ENCODE measurements at places on chromosomes 4 and X. TPM values are rescaled to one million over a fixed set of nuclear protein-coding genes. Genes with fewer than 3 reads are reported as not detected.

GRCh38 chrX:114985967-114986592 lies 31.3 kb downstream of the IL13RA2 start:
- DNase-seq = no peak

DNA sequence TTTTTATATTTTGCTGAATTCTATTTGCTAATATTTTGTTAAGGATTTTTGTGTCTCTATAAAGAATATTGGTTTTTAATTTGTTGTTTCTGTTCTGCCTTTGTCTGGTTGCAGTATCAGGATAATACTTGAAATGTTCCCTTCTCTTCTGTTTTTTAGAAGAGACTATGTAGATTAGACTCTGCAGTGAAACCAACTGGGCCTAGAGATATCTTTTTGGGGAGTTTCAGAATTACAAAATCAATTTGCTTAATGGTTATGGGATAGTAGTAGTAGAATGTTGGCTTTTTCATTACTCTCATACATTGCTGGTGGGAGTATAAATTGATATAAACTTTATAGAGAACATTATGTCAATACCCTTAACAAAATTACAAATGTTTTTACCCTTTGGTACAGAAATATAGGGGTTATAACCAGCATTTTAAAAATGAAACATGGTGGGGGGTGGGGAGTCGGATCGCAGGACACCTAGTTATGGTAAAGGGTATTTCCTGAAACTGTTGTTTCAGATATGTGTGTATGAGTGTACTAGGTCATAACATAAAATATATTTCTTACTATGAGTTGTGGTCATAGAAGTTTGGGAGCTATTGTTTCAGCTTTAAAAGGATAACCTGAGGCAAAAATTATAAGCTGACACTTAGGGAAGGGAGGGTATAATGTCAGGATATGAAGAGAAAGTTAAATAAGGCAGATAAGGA lies 29.0 kb downstream of the CLOCK start:
- no peak for DNase-seq

DNA sequence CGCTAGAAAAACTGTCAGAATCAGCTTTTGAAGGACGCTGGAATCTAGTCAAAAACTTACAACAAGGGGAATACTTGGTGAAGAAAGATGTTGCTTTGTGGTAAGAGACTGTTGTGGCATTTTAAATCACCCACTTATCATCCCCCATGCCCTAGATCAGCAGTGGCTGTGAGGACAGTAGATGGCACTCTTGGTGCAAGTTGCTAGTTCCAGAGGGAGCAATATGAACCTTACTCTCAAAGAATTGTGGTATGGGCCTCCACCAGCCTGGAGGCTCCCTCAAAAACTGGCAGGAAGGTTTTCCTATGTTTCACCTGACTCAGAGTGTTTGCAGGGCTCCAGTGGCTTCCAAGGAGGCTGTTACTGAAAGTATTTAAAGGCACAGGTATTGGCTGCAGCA lies 37.7 kb upstream of the SLC16A2 start:
- peak; percentile 59 for DNase-seq

- no peak for DNase-seq
Observed at GRCh38 chr4:159705334-159705733, 602.5 kb downstream of the RAPGEF2 start.

DNA sequence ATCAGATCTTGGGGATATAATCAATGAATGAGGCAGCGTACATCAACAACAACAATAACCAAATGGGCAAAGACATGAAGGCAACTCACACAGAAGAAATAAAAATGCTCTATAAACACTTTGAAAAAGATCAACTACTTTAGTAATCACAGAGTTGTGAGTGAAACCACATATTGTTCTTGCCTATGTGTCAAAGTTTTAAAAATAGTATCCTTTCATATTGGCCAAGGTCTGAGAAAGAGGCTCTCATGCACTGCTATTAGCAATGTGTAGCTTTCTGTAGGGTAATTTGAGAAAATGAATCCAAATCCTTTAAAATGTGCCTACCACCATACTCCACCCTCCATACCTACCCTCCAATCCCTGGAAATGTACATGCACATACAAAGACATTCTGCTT lies 25.0 kb downstream of the COQ2 start:
- no peak for DNase-seq

DNA sequence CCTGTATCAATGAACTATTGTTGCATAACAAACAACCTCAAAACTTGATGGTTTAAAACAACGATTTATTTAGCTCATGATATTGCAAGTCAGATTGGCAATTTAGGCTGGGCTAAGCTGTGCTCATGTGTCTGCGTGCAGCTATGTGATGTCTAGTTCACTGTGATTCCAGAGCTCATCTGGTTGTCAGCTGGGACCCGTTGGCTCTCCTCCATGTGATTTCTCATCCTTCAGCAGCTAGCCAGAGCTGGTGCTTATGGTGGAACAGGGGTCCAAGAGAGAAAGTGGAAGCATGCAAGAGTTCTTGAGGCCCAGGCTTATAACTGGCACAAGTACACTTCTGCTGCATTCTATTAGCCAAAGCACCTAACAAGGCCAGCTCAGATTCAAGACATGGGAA lies 28.8 kb upstream of the TRPC3 start:
- peak; percentile 52 for DNase-seq

DNA sequence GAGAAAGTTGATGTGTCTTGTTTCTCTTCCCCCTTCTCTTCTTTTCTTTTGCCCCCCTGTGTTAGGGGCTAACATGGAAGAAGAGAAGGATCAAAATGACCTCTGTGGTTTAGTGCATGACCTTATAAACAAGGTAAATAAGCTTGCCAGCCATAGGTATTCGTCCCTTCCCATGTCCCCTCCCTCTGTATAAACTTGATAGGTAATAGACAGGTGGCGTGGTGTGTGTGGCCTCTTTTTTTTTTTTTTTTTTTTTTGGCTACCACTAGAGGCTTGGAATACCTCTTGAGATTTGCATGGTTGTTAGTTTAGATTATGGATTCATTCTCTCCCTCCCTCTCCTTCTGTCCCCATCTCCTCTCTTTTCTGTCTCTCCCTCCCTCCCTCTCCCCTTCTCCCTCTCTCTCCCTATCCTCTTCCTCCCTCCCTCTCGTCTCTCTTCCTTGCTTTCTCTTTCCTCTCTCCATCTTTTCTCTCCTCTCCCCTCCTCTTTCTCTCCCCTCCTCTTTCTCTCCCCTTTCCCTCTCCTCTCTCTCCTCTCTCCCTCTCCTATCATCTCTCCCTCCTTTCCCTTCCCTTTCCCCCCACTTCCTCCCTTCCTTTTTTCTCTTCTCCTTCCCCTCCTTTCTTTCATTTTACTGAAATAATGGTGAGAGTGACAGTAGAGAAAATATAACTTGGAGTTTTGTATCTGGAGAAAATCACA lies 134.4 kb downstream of the AFF1 start:
- DNase-seq = no peak

- DNase-seq = no peak
Observed at GRCh38 chr4:110629780-110630687, 7.2 kb upstream of the PITX2 start.

- peak; percentile 33 for DNase-seq
Observed at GRCh38 chr4:121182296-121182695, 18.2 kb upstream of the TNIP3 start.

DNA sequence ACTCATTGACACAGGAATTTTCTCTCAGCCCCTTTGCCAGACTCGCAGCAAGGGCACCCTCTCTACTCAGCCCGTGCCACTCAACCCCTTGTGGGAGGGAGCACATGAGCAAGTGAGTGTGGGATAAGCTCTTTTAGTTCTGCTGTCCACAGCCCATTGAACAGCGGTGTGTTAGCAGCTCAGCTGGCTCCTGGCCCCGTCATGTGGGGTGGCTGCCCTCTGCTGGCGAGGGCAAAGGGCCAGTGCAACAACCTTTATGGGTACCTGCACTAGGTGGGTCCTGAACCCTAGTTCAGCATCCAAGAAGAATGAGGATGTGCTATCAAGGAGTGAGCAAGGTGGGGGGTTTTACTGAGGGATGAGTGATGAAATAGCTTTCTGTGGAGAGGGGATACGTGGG lies 85.0 kb upstream of the ZNF81 start:
- DNase-seq = no peak

DNA sequence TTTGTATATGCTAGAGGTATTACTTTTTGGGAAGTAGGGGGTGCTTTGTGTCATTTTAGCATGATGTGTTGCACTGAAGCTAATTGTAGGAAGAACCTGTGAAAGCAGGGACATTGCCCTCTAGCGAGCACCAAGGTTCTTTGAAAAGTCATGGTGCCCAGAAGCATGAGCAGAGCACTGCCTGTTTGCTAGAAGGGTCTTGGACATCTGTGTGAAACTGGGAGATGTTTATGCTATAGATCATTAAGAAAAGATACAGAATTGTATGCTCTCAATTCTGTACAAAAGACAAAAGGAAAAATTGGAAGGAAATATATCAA lies 14.7 kb downstream of the GRPR start:
- DNase-seq = no peak

- no peak for DNase-seq
Observed at GRCh38 chrX:153573984-153574383, 25.0 kb downstream of the CCNQ start.

- no peak for DNase-seq
Observed at GRCh38 chr4:108971473-108971872, 208.6 kb upstream of the ETNPPL start.

GRCh38 chr4:6265546-6265945 lies 4.1 kb upstream of the WFS1 start:
- DNase-seq = no peak

GRCh38 chr4:81256059-81256970 lies 41.3 kb upstream of the PRKG2 start:
- no peak for DNase-seq

- no peak for DNase-seq
Observed at GRCh38 chrX:9759337-9759736, 6.3 kb downstream of the GPR143 start.

- no peak for DNase-seq
Observed at GRCh38 chrX:94361241-94361640, 687.2 kb downstream of the FAM133A start.

DNA sequence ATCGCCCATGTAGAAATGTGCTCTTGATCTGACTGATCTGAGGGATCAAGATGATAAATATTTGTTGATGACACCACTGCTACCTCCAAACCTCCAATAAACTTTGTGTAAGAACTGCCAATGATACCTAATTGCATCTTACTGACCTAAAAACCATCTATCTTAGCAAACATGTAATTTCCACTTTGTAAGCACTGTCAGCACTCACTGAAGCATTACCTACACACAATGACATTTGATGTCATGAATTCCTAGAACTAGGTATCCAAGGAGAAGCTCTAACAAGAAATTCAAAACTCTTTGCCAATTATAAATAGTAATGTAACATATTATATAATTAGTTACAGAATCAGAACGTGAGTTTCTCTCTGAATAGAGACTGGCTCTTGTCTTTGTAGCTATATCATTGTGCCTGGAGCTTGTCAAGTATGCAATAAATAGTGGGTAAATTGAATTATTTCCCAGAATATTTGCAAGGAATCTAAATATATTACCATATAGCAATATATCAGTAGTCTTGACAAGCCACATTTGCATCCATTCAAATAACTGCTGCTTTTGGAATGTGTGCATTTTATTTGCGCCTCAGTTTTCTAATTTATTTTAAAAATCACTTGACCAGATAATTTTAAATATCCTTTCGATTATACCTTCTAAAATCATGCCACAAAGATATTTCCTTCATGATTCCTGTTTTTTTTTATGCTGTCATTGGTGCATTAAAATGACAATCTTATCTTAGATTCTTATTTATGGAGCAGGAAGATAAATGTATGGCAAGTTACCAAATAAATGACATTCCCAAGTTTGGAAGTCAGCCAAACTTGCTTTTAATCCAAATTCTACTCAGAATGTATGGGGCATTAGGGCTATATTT lies 232.3 kb upstream of the NEIL3 start:
- no peak for DNase-seq

- no peak for DNase-seq
Observed at GRCh38 chr4:26782830-26783202, 77.8 kb upstream of the STIM2 start.

- no peak for DNase-seq
Observed at GRCh38 chr4:56705966-56706365, 24.9 kb upstream of the HOPX start.

- DNase-seq = no peak
Observed at GRCh38 chrX:81708487-81708886, 506.6 kb downstream of the SH3BGRL start.

- DNase-seq = no peak
Observed at GRCh38 chr4:142226014-142226413, 589.6 kb downstream of the IL15 start.

DNA sequence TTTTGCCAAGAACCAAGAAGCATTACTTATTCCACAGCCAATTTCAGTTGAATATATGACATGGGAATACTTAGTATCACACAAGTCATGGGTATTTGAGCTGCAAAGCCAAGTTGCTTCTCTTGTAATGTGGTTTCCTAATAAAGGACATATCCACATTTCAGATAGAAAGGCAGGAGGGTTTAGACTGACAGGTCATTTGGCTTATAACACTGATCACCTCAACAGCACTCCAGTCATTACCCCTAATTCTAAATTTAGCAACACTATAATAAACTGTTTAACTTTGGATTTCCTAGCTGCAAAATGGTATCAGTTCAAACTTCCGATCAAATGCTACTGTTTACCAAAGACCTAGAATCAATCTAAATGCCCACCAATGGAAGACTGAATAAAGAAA lies 114.0 kb upstream of the FTHL17 start:
- DNase-seq = no peak

GRCh38 chr4:94574616-94575015 lies 122.9 kb downstream of the PDLIM5 start:
- DNase-seq = peak; percentile 24

DNA sequence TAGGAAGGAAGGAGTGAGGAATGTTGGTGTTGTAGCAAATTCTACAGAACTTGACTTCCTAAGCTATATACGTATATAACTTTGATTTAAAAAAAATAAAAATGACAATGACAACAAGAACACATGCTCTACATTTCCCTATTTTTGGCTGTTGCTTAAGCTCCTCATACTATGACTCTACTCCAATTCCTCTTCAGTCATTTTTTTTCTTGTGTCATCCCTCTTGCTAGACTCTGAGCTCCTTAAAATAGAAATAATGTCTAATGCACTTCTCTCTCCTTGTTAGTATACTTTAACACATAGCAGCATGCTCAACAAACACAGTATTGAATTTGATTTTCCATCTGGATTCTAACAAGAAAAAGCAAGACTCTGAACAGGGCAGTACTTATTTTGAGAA lies 144.0 kb downstream of the HDX start:
- no peak for DNase-seq

Gene FRG2
- not detected for polyA plus RNA-seq

Gene FHDC1
- polyA plus RNA-seq = 0.09 TPM

Gene KANTR
- 1.3 TPM for polyA plus RNA-seq

Gene ODAPH
- polyA plus RNA-seq = not detected

Gene PRRG3
- not detected for polyA plus RNA-seq

Gene ALB
- polyA plus RNA-seq = not detected

Gene NUDT10
- polyA plus RNA-seq = 0.91 TPM

Gene CCNA2
- polyA plus RNA-seq = 22.8 TPM

Gene TMEM156
- 0.82 TPM for polyA plus RNA-seq

Gene PRDM8
- 15.8 TPM for polyA plus RNA-seq

Gene SMIM31
- not detected for polyA plus RNA-seq

Gene ALAS2
- polyA plus RNA-seq = not detected

Gene TMEM31
- not detected for polyA plus RNA-seq

Gene ERCC6L
- 2.3 TPM for polyA plus RNA-seq

Gene CRLF2
- polyA plus RNA-seq = not detected

Gene ARX
- polyA plus RNA-seq = not detected

Gene FRAS1
- 0.01 TPM for polyA plus RNA-seq

Gene RBM47
- polyA plus RNA-seq = 0.44 TPM

Gene TACR3
- not detected for polyA plus RNA-seq

Gene REST
- polyA plus RNA-seq = 10.1 TPM

Gene NALF2
- polyA plus RNA-seq = not detected

Gene RHOXF2
- polyA plus RNA-seq = not detected
